ENCODE measurements at places on chromosomes 5 and 9.

GRCh38 chr5:138458856-138459255 is 6.4 kb upstream of the EGR1 start:
- no peak for DNase-seq

DNA sequence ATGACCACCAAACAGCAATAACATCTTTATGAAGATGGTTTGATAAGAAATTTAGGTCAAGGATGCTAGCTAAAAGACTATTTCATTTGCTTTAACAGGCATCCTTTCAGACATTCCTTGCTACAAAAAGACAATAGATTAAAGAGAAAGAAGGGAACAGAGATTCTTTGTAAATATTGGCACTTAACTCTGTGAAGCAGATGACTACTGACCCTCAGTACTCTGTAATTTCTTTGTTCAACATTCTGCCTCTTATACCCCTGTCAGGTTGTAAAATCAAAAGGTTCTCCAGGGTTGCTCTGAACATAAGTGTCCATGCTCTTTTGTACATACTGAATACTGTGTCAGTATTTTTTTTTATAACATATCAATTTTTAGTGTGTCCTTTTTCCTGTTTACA is 610.6 kb upstream of the GRAMD2B start:
- DNase-seq = no peak

GRCh38 chr5:63953217-63953616 is 9.0 kb downstream of the HTR1A start:
- no peak for DNase-seq

GRCh38 chr9:136482046-136482792 is 621 bp downstream of the SEC16A start:
- no peak for DNase-seq

DNA sequence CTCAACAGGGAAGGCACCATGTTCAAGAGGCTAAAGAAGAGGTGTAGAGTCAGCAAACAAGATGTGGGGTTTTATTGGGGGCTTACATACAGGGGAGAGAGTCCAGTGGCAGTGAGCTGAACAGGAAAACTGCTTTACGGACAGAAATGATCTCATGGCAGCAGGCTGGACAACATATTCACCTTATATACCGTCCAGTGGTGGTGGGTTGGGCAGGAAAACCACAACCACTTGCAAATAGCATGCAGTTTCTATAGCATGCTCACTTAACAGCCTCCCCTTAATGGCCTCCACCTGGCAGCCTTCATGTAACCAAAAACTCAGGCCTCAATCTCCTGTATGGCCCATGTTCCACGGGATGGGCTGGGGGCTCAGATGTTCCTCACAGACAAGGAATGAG is 5.4 kb downstream of the TNFSF8 start:
- no peak for DNase-seq

DNA sequence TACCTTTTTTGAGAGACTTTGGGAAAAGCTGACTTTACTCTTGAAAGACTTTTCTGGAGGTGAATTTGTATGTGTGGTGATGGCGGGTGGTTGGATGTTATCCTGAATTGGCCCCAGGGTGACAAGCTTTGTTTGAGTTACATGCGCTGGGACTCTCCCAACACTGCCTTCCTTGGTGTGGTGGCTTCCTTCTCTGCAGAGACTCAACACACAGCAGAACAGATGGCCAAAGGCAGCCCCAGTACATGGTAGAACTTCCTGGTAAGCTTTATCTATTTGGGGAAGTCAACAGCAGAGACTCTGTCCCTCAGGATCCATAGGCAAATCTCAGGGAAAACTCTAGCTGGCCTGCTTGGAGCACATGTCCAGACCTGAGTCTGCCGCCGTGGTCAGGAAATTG is 18.1 kb downstream of the C1QTNF2 start:
- no peak for DNase-seq

DNA sequence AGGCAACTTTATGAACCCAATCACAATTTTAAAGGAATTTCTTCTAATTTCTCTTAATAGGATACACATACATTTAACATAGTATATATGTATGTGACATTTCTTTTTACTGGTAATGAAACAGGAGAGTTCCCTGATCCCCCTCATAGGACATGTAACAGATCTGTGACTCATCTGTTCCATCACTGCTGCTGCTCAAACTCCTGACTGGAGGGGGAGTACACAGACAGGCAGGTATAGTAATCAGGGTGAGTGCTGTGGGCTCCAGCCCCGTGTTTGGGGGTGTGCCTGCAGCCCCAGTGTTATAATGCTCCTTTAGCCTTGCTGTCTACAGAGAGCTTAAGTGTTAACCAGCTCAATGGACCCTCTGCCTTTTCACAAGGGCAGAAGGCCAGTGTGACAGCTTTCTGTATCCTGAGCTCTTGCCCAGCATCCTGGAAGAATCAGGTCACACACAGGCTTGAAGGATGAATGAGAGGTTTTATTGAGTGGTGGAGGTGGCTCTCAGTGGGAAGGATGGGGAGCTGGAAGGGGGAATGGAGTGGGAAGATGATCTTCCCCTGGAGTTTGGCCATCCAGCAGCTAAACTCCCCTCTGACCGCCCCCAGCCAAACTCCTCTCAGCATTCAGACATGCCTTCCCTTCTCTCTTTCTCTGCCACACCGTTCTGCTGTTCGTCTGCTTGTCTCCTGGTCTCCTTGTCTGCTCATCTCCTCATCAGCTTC is 161.3 kb downstream of the ZNF608 start:
- no peak for DNase-seq

- DNase-seq = no peak
Observed at GRCh38 chr9:135712613-135713295, 10.8 kb downstream of the KCNT1 start.

DNA sequence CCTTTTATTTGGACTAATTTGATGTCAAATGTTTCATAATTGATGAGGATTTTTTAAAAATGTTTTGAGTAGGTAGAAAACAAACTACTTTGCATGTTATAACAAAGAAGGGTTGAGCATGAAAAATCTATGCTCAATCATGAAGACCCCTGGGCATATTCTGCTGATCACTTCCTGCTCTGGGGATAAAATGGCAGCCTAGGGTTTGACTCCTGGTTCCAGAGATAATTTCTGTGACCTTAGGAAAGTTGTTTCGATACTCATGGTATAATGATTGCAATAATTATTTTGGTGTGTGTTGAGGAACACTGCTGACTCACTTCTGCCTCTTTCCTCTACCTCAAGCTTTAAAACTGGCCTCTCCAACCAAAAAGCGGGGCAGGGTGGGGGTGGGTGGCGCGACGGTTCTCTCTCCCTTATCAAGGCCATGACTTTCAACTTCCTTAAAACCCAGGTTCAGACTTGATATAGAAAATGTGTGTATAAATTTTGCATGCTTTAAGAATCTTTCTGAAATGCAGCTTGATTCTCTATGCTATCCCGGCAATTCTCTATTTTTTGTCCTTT is 6.0 kb upstream of the PIP5K1B start:
- DNase-seq = no peak

DNA sequence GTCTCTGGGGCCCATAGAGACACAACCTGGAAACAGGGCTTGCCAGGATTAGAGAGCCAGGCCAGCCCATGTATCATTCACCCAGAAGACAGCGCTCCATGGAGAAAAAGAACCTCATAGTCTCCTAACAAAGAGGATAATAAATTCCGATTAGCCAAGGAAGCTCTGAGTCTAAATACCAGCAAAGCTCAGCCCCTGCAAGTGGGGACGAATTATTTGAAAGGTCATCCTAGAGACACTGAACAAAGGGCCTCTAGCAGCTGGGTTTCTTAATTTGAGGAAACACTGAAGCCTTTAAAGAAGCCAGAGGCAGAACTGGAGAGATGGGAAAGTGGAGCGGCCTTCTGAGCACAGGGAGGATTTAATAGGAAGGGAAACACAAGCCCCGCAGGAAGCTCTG is 287.1 kb upstream of the ZNF462 start:
- DNase-seq = no peak

DNA sequence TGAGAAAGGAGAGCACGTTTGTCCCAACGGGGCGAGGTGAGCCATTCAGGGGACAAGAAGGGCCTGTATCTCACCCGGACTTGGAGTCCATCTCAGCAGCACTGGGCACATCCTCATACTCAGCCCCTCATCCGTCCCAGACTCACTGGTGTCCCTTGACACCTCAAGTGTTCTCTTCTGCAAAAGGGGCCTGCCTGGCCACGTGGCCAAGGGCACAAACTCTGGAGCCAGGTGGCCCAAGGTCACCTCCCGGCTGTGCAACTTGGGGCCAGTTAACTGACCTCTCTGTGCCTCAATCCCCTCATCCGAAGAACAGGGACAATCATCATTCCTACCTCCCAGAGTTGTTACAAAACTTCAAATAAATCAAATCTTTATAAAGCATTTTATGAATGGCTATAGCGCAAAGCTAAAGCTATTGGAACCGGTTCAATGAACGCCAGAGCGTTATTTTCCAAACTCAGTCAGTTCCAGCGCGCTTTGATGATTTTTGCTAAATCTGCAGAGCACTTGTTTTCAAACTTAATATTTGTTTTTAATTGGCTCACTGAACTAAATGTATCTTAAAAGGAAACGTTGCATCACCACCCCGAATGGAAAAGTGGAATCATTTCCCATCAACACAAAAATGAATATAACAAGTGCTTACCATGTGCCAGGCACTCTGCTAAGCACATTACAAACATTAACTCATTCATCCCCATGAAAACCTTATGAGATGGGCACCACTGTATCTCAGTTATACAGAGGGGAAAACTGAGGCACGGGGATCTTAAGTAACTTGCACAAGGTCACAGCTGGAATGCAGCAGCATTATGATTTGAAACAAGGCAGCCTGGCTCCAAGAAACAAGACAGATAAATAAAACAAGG is 49.3 kb downstream of the DUSP1 start:
- DNase-seq = no peak

DNA sequence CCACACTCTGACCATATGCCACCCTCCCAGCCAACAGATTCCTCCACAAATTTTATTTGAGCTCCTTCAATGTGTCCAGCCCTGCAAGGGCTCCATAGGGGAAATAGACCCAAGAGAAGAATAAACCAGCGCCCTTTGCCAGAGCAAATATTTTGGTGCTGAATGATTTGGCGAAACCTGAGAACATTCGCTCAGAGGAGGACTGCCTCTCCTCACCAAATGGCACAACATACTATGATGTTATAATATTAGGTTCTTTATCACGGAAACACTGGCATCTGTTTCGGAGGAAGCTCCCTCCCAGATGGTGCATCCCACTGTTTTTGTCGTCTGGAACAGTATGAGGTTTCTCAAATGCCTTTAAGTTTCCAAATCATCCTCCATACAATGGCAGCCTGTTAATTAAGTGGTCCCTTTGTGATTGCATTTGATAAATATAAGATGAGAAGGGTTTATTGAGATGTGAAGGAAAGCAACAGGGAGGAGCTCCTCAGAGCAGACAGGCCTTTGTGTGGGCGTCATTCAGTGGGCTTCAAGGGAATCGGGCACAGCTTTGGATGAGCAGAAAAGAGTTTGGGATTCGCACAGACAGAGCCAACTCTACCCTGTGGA is 139.1 kb upstream of the ADRA1B start:
- no peak for DNase-seq

DNA sequence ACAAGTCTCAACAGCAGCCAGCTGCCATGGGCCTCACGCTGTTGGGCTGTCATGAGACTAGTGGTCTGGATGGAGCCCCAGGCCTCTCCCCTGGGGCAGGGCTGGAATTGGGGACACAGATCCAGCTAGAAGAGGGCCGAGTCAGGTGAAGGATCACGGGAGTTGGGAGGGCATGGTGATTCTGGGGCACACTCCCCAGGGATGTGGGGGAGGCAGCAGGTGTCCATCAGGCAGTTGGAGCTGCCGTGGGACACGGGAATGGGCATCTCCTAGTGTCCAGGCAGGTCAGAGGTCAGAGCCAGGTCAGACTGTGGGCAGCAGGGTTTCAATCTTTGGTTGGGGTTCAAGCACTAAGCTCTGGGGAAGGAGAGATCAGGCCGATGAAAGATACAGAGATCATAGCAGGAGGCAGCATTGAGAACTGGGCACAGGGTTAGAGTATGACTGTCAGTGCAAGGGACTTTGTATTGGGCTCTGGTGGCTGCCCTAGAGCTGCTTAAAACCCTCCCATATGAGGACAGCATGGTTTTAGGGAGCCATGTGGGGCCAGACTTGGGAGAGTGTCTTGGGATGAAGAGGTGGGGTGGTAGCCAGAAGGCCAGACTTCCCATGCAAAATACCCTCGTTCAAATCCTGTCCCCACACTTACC is 59.2 kb downstream of the ARHGEF37 start:
- no peak for DNase-seq

GRCh38 chr9:103025796-103026195 is 30.7 kb downstream of the CYLC2 start:
- no peak for DNase-seq

GRCh38 chr5:178818094-178818493 is 41.7 kb upstream of the ZNF354B start:
- DNase-seq = no peak

DNA sequence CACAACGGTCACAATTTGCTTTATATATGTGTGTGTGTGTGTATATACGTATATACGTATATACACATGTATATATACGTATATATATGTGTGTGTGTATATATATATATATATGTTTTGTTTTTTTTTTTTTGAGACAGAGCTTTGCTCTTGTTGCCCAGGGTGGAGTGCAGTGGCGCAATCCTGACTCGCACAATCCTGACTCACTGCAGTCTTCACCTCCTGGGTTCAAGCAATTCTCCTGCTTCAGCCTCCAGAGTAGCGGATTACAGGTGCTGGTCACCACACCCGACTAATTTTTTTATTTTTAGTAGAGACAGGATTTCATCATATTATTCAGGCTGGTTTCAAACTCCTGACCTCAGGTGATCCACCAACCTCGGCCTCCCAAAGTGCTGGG is 3.1 kb downstream of the RNF38 start:
- no peak for DNase-seq

DNA sequence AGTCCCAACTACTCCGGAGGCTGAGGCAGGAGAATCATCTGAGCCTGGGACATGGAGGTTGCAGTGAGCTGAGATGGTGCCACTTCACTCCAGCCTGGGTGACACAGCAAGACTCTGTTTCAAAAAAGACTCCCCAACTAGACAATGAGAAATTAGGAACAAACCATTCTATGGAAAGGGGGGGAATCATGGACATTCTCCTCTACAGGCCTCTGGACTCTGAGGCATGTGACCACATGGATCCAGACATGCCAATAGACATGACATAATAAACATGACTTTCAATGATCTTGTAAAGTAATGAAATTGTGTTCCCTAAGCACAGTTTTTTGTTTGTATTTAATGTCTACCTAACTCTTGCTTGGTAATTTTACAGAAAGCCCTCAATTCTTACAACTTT is 8.8 kb downstream of the HOMER1 start:
- DNase-seq = no peak

GRCh38 chr9:76032038-76032796 is 141.7 kb downstream of the PCSK5 start:
- DNase-seq = no peak

- no peak for DNase-seq
Observed at GRCh38 chr5:128252756-128253155, 169.2 kb downstream of the SLC12A2 start.

DNA sequence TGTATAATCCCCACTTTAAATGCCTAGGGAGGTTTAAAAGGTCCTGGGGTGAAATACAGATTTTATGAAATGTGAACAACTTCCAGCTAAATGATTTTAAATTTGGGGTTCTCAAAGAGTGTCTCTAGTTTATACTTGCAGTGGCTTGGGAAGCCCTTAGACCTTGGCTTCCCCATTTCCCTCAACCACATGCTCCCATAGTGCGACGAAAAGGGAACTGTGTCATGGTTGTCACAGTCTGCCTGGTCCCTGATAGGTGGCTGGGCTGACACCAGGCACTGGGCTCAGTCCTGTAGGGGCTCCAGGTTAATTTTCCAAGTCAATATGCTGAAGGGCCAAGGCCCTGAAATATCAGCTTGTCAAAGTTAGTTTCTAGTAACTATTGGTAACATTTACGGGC is 10.4 kb upstream of the CXCL14 start:
- no peak for DNase-seq
